ENCODE measurements at places on chromosomes 4 and X. TPM values are rescaled to one million over a fixed set of nuclear protein-coding genes. Genes with fewer than 3 reads are reported as not detected.
A peak's percentile ranks its signal among the peaks of the same experiment; 100 is the strongest.

- DNase-seq: peak; percentile 75
Observed at GRCh38 chr4:73978886-73979285, 2.9 kb downstream of the PF4 start.

Gene FRMPD3
- not detected for total RNA-seq

Gene RAB9B
- 0.89 TPM for total RNA-seq

Gene VSIG4
- total RNA-seq: not detected

GRCh38 chr4:73345399-73345975 lies 58.6 kb upstream of the ALB start:
- DNase-seq: no peak

- DNase-seq: no peak
Observed at GRCh38 chr4:40833212-40833611, 83.5 kb downstream of the NSUN7 start.

- DNase-seq: no peak
Observed at GRCh38 chr4:55763996-55764395, 55.6 kb upstream of the EXOC1L start.

DNA sequence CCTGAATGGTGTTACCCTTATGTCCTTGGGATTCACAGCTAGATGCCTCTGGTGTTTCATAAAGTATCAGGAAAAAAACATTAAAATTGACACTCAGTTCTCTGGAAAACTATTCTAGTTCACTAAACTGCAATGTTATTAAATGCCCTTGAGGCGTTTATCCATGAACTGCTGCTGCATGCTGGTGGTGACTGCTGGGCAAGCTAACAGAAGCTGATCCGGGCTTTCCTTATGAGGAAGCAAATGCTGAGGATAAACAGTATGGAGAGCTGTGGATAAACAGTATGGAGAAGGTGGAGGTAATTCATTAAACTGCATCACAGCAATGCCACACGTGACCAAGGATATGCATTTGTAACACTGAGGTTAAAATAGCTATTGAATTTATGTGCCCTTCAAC lies 227.0 kb downstream of the NR3C2 start:
- no peak for DNase-seq

Gene GYG2
- 0.43 TPM for total RNA-seq

DNA sequence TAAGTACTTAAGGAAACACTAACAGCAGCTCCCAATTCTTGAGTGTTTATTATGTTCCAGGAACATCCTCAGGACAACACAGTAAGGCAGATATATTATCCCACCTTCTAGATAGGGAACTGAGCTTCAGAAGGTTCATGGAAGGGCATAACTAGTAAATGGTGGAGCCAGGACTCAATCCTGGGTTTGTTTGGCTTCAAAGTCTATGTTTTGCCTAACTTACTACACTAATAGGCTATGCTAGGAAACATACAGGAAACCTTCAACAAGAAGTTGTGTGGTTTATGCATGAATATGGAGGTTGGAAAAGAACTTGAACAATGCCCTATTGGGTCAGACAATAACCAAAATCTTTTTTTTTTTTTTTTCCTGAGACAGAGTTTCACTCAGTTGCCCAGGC lies 72.5 kb upstream of the GPR34 start:
- DNase-seq: no peak

Gene CTBP1
- 270 TPM for total RNA-seq

DNA sequence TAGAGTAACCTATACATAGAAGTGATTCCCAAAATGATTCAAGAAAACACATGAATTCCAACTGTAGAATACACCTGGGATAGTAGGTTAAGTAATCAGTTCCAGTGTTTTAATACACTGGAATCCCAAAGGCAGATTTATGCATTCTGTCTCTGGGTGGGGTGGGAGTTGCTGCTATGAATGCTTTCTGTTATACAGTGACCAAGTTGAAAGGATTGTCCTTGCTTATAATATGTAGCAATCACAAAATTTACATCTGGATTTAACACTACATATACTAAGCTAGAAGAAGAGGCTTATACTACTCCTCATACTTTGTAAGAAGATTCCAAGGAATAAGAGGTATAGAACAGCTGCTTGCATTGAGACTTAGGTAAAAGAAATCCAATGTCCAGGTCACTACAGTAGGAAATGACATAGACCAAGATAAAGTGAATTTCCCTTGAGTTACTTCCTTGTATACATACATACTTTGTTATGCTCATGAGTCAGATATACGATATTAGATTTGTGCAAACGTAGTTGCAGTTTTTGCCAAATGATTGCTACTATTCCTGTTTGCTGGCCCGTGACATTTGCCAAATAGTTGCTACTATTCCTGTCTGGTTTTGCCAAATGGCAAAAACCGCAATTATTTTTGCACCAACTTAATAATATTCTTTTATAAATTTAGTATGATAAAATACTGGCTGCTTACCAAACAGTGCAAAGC lies 210.5 kb upstream of the DIAPH2 start:
- DNase-seq: no peak

DNA sequence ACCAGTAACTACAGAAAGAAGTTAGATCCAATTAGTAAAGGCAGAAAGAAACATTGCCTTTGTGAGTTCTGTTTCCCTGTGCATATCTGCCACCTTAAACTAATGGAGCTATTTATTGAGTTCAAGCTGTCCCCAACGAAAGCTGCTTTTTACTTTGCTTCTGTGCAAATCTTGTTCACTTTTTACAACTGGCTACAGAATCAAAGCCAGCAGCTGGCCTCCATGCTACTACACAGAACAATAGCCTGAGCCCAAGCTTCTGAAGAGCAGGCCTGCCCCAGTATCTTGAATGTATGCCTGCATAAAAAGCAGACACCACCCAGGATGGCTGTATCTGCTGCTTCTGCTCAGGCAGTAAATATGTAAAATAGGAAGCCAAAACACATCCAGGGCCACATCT lies 28.1 kb downstream of the ANK2 start:
- DNase-seq: no peak

Gene PLS3
- 136 TPM for total RNA-seq

DNA sequence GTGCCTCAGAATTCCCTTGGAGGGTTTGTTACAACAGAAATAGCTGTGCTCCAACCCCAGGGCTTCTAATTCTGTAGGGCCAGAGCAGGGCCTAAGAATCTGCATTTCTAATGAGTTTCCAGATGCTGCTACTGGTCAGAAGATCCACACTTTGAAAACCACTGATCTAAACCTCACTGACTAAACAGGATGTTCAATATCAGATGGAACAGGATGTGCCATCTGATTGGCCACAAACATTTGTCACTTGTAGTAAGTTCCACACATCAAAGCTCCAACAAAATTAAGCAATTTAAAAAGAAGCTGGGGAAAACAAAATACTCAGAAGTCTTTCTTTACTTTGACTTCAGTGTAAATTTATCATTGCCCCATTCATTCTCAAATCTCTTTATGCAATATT lies 14.3 kb downstream of the CASK start:
- DNase-seq: no peak

DNA sequence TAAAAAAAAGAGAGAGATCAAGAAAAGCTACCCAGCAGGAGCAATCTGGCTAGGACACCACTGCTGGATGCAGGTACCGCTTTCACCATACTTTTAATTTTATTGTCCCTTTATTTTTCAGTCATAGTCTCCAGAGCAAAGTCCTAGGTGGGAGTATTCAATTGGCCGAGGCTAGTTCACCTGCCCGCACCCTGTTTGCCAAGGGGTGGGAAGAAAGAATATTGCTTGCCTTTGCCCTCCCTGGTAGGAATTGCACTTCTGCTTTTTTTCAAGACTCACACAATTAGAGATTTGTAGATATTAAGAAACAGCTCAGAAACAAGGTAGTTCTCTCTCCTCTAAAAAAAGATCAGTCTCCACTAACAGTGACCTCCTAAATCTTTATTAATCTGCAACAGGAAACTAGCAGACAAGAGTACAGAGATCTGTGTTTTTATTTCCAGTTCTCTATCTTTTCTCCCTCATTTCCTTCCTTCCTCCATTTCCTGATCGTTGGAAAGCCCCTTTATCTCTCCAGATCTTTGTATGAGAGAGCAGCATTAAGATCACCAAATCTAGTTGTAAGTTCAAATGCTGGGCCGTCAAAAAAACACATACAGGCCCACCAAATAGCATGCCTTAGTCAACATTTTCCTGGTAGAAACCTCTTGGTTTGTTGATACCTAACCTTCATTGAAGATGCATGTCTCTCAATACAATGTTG lies 9.4 kb upstream of the RPGR start:
- no peak for DNase-seq
